Occipital lobe (tissue), 3 donors: ENCODE measurements at places on chromosomes 11 and 22. TPM values are rescaled to one million over a fixed set of nuclear protein-coding genes. Genes with fewer than 3 reads are reported as not detected.

Gene MS4A4A
- 4.4 TPM for total RNA-seq

Gene TBX10
- not detected for total RNA-seq

Gene ACR
- total RNA-seq, result not detected

Gene MS4A1
- total RNA-seq, result not detected

Gene GNG3
- 20.0 TPM for total RNA-seq

Gene DEUP1
- 0.16 TPM for total RNA-seq

Gene PAK1
- total RNA-seq, result 69.3 TPM

Gene ABCC8
- 9.8 TPM for total RNA-seq

Gene ANO3
- total RNA-seq, result 6.7 TPM

Gene SBF2
- total RNA-seq, result 132 TPM

Gene PRAME
- not detected for total RNA-seq

Gene GRK2
- 44.9 TPM for total RNA-seq

Gene TIMP3
- total RNA-seq, result 11.5 TPM

Gene CDKN1C
- total RNA-seq, result 34.5 TPM

Gene PDGFD
- total RNA-seq, result 13.1 TPM

Gene TEF
- 10.0 TPM for total RNA-seq

Gene RTN4RL2
- total RNA-seq, result 0.47 TPM

Gene INSC
- 0.31 TPM for total RNA-seq

Gene LMO1
- total RNA-seq, result 1.9 TPM

Gene TMEM132A
- 104 TPM for total RNA-seq

Gene TCN1
- 1.2 TPM for total RNA-seq

Gene RTN3
- 207 TPM for total RNA-seq

Gene BTG4
- not detected for total RNA-seq

Gene RAB38
- total RNA-seq, result 0.78 TPM

Gene NRIP3
- 17.9 TPM for total RNA-seq

Gene MCHR1
- 0.62 TPM for total RNA-seq

Gene NAALAD2
- 5.3 TPM for total RNA-seq

Gene CLDN5
- total RNA-seq, result 83.8 TPM

Gene ELF5
- not detected for total RNA-seq

Gene PLAAT4
- total RNA-seq, result 2.3 TPM

Gene FGF19
- total RNA-seq, result not detected

Gene KIAA1671
- total RNA-seq, result 5.0 TPM

Gene MISFA
- total RNA-seq, result 0.62 TPM

Gene CNTN5
- 10.6 TPM for total RNA-seq

Gene DDT
- total RNA-seq, result 68.6 TPM

Gene TIMM10B
- total RNA-seq, result 26.7 TPM

Gene TNNI2
- 0.62 TPM for total RNA-seq

Gene CST6
- total RNA-seq, result not detected

Gene ARHGAP42
- 7.2 TPM for total RNA-seq
